ENCODE measurements at places on chromosomes 11 and 22.
A peak's percentile ranks its signal among the peaks of the same experiment; 100 is the strongest.

GRCh38 chr22:37204045-37204655 is 8.1 kb downstream of the SSTR3 start:
- DNase-seq: no peak

DNA sequence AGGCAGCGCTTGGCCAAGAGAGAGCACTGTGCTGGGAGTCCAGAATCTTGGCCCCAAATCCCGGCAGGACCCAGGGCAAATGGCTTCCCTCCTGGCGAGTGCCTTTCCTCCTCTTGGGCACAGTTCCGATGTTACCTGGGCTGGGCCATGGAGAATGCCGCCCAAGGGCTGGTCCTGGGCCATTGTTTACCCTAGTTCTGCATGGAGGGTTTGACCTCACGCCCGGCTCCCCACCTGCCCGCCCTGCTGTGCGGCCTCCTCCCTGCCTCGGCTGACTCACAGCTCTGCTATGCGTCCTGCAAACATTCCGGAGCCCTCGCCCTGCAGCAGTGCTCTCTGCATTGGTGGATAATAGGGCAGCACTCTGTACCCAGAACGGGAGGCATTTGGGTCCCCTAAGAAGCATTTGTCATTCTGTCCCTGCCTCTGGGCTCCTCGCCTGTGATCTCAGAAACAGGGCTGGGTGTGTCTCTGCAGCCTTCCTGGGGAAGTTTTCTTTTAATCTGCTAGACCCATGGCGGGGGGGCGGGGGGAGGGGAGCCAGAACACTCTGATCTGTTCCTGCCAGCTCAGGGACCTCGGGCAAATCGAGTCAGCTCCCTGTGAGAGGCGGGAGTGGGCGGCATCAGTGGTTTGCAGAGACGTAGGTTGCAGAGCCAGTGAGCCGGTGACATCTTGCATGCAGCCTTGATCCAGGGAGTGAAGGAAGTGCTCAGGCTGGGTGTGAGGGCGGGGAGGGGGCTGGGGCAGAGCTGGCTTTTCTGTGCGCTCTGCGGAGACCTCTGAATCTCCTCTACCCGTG is 32.9 kb upstream of the SMIM38 start:
- DNase-seq: peak; percentile 61

DNA sequence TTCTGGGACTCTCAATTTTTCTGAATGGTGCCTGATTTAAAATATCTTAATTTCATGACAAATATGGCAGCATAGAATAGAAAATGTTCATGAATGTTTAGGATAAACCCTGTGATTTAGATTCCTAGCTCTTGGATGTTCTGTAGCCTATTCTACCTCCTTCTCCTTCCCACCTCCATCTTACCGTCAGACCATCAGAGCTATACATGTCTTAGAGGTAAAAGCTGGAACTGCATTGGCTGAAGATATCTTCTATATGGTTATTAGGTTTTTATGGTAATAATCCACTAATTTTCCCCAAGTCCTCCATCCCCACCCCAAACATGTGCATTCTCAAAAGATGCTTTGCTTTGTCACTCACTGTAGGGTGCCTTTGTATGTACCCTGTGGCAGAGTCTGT is 46.9 kb upstream of the CSTF3 start:
- no peak for DNase-seq

- no peak for DNase-seq
These were observed 4.3 kb downstream of the CYB561A3 start for GRCh38 chr11:61357233-61357893.

- peak; percentile 34 for DNase-seq
These were observed at the start of gene APOL3 for GRCh38 chr22:36160499-36160942. Gene APOL3, minus strand, starts transcription at chr22:36160755. Its CDS starts 11,700 bp downstream, at chr22:36149055.
